ENCODE measurements at places on chromosomes 2 and 18.

DNA sequence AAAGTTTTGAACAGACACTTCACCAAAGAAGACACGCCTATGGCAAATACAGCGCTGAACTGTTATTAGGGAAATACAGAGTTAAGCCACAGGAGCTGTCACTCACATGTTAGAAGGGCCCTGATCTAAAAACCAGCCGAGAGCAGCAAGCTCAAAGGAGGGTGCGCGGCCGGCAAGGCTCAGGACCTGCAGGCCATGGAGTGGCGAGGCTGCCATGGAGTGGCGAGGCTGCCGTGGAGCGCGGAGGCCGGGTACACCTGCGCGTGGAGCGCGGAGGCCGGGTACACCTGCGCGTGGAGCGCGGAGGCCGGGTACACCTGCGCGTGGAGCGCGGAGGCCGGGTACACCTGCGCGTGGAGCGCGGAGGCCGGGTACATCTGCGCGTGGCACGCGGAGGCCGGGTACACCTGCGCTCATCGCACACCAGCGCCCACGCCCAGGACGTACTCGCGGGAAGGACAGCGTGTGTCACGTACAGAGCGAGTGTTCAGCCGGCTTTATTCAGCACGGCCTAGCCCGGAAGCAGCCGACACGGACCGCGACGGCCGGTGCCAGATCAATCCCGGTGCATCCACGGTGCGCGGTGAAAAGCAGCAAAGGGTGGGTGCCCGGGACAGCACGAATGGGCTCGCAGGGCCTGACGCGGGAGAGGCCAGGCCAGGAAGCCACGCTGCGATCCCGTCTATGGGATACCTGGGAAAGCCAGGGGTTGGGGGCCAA, 68.8 kb downstream of the SLC66A2 start:
- no peak for DNase-seq

GRCh38 chr18:62778976-62779869, 63.9 kb downstream of the PHLPP1 start:
- no peak for DNase-seq

DNA sequence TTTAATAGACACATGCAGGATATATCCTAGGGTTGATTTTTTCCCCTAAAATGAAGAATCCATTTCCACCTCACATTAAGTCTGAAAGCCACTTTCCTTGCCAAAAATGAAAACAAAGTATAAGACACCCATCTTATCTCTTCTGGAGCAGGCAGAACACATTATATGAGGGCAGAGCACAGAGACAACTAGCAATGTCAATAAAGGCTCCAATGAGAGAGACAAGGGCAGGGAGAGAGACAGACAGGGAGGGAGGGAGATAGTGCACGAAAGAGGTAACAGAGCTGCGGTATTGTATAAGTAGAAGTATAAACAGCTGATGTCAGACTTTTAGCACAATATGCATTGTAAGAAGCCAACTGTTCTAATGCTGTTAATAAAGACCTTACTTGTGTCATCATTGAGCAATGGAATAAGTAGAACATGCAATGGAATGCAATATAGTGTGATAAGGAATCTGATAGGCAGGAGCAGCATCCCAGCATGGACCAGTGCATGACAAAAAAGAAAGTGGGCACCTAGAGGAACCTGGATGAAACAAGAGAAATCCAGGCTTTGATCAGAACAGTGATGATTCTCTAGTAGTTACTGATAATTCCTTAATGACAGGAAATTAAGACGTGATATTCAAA, 150.6 kb upstream of the TCF4 start:
- DNase-seq, result no peak

GRCh38 chr2:227414846-227415245, 27.1 kb upstream of the SCYGR1 start:
- DNase-seq, result no peak

DNA sequence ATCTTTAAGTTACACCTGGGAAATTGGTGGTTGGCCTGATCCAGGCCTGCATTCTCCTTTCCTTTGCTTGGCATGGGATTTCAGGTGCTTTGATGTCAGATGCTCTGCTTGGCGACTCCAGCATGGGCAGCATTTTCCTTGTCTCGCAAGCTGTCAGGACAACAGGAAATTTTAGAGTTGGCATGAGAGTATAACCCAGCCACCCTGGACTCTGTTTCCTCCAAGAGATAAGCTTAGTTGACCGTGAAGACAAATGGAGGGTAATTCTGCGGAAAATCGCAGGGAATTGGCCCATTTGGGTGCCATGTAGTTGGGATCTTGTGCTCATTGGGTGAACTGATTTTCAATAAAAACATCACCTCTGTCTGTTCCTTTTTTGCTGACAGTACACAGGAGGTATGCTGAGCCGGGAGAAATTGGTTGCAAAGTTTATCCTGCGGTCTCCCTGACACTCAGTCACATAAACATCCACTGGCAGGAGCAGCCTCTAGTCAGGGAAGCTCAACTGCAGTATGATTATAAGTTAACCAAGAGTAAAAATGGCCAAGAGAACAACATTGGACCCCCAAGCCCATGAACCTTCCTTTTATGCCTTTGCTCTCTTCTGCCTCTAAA, 409.9 kb downstream of the SETBP1 start:
- no peak for DNase-seq

DNA sequence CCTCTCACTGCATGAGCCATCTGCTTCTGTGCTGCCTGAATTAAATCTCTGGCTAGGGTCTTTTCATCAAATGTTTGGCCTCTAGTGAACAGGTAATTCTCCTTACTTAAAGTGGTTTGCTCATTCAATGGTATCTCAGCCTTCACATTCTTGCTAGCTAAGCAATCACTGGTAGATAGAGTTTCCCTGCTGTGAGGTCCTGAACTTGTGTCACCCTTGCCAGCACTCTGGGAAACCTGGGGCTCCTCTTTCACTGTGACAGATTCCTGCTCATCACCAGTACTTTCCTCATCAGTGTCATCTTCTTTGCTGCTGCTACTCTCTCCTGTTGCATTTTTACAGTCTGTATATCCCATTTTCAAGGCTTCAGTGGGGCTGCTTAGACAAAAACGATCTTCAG, 69.1 kb upstream of the DTNB start:
- DNase-seq, result no peak

- no peak for DNase-seq
Observed at GRCh38 chr2:21658907-21659477, 535.2 kb downstream of the TDRD15 start.

DNA sequence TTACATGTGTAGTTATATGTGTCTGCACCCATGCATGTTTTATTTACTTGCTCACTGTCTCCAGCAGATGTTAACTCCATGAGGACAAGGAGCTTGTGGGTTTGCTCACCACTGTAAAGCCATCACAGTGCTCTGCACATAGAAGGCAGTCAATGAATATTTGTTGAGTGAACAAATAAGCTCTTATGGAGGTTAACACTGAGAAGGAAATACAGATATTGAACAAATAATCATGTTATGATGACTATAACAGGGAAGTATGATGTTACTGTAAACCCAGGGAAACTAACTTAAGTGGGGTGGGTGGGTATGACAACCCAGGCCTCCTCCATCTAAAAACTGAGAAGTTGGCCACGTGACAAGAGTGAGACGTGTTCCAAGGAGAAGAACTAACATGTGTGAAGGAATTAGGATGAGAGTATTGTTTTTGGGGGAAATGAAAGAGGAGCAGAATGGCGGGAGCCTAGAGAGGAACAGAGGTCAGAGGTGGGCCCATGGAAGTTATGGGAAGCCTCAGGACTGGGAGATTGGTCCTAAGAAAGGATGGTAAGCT, 6.0 kb upstream of the FAM117B start:
- no peak for DNase-seq

GRCh38 chr2:173997269-173997668, 32.1 kb upstream of the SP3 start:
- DNase-seq, result no peak

DNA sequence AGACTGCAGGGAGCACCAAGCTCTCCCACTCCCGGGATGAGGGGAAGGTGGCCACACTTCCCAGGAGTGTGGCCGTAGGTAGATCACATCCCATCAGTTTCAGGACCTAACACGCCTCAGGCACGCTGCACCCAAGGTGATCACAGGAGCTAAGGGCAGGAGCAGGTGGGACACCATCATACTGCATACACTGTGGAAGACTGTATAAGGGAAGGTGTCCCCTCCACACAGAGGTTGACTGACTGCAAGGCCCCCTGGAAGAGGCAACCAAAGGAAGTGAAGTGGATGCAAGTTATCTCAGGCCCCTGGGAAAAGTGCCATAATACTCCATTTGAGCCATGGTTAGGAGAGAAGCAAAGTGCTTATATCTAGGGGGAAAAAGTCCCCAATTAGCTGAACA, 351.9 kb upstream of the SMIM21 start:
- no peak for DNase-seq

Data from NCI-H774 (cell line).